ENCODE measurements at places on chromosomes 12 and 14.

DNA sequence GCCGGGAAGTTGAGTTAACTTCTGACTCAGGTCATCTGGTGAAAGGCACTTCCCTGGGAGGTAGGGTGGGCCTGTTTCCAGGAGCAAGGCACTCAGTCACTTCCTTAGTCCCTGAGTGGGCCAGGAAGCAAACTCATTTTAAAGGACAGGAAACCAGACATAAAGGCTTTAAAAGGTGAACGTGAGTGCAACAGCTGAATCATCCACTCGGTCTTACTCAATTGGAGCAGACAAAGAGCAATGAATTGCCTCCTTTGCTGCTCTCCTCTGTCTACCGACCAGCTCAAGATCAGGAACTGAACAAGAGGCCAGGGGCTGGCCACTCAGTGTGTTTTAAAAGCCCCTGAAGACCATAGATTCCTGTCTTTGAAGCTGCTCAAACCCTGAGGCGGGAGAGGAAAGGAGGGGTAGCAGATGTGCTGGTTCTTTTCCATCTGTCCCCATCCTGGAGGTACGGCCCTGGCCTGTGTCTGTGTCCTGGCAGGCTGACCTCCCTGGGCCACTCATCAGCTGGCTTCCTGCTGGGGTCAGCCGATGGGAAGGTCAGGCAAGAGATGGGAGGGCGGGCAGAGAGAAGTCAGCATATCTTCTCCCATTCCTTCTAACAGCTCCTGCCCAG lies 148.9 kb downstream of the PPM1H start:
- DNase-seq = no peak

- no peak for DNase-seq
Measured at GRCh38 chr12:49478949-49479664, 59.7 kb upstream of the KCNH3 start.

DNA sequence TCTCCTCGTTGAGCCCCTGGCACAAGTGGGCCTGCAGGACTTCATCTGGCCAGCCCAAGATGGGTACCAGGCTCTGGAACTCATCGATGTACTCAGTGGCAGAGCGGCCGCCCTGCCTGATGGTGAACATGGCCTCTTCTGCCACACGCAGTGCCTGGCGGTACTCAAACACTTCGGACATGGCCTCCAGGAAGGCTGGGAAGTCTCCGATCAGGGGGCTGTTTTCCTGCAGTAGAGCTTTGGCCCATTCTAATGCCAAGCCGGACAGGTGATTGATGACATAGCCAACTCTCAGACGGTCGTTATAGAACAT lies 19.8 kb downstream of the RTL1 start:
- no peak for DNase-seq

GRCh38 chr12:115010324-115010995 lies 326.5 kb upstream of the TBX3 start:
- no peak for DNase-seq

DNA sequence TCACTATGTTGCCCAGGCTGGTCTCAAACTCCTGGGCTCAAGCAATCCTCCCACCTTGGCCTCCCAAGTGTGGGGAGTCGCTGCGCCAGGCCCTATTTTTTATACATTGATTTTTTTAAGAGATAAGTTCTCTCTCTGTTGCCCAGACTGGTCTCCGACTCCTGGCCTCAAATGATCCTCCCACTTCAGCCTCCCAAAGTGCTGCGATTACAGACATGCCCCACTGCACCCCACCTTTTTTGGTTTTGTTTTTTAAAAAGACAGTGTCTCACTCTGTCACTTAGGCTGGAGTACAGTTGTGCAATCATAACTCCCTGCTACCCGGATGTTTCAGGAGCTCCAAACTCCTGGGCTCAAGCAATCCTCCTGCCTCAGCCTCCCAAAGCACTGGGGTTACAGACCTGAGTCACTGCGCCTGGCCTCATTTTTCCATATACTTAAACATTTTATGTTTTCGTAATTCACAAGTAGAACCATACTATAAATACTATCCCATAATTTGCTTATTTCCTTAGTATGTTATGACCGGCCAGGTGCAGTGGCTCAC lies 16.8 kb downstream of the HECTD1 start:
- DNase-seq = no peak

DNA sequence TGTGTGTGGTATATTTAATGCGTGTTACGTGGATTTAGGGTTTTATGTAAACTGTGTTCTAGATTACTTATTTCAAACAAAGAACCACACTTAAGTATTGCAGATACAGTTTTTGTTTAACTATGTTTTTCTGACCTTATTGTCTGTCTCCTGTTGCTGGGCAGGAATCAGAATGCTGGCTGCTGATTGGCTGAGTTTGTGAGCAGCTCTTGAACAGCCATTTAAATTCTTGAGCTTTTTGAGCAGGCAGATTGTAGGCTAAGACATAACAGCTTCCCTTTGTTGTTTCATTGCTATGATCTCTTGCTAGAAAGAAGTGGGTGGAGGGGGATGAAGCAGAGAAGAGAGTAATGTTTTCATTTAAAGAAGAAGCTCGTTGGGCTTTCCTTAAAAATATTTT lies 52.2 kb downstream of the ATF7IP start:
- DNase-seq = peak; percentile 75

DNA sequence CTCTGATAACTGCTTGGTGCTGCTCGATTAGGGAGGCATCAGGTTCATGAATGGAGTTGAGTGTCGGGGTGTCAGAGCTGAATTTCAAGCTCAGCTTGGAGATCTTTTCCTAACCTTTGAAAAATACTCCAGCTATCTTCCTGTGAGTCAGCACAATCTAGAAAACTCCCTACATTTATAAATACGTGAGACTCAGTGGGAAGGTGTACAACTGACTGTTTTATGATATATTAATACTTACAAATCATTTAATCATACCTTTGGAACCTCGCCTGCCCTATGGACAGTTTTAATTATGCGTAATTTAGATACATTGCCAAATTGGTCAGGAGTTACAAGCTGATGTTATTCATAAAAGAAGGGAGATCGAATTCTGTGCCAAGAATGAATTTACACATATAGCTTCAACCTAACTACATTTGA lies 961 bp downstream of the CMAS start:
- no peak for DNase-seq

DNA sequence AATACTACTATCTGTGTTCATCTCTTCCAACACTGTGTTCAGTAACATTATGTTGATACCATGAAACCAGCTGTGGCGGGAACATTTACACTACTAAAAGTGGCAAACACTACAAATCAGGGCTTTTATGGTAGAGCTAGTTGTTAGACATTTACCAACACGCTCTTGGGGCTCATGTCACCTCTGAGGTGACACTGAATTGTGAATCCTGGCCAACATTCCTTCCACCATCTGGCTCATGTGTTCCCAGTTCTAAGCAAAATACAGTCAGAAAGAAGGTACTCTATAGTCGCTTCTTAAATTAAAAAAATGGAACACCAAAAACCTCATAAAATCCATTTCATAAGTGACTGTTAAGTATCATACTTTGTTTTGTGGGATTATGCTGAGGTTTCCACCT lies 436.6 kb downstream of the FUT8 start:
- DNase-seq = no peak

GRCh38 chr12:54017027-54017788 lies 8.4 kb downstream of the HOXC8 start:
- no peak for DNase-seq

DNA sequence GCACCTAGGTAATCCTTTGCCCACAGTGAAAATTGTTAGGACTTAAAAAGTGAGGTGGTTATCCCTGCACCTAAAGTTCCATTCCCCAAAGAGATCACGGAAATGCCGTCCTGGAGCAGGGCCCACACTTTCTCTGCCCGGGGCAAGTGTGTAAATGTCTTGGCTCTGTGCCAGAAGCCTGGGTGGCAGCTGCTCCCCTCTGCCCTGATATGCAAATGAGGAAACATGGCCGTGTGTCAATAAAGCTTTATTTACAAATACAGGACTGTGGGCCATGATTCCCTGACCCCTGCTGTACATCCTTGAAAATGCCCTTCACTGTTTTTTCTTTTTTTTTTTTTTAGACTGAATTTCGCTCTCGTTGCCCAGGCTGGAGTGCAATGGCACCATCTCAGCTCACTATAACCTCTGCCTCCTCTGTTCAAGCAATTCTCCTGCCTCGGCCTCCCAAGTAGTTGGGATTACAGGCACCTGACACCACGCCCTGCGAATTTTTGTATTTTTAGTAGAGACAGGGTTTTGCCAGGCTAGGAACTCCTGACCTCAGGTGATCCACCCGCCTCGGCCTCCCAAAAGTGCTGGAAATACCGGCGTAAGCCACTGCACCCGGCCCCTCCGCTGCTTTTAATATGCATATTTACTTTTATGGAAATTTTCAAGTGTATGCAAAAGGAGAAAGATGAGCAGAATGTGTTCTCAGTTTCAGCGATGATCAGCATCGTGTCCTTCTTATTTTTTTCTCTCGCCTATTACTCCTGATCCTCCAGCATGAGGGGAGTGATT lies 75.5 kb downstream of the GALNT9 start:
- peak; percentile 5 for DNase-seq

GRCh38 chr14:25003537-25003936 lies 46.4 kb downstream of the STXBP6 start:
- no peak for DNase-seq

GRCh38 chr12:62078020-62078419 lies 182.2 kb upstream of the USP15 start:
- DNase-seq = no peak

GRCh38 chr12:46468160-46468559 lies 95.6 kb upstream of the SLC38A2 start:
- DNase-seq = no peak

GRCh38 chr14:74176400-74176793 lies 62.9 kb upstream of the VSX2 start:
- DNase-seq = no peak

DNA sequence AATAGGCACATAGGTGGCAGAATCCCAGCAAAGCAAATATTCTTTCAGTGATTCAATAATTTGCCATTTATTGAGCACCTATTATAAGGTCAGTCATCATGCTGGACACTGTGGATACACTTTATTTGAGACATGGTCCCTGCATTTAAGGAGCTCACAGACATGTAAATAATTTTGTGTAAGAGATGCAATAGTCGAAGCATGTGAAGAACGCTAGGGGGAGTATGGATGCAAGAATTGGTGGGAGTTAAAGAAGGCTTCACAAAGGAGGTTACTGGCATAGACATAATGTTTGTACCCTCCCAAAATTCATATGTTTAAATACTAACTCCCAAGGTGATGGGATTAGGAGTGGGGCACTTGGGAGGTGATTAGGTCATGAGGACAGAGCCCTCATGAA lies 260.6 kb upstream of the GARIN6 start:
- DNase-seq = peak; percentile 9

DNA sequence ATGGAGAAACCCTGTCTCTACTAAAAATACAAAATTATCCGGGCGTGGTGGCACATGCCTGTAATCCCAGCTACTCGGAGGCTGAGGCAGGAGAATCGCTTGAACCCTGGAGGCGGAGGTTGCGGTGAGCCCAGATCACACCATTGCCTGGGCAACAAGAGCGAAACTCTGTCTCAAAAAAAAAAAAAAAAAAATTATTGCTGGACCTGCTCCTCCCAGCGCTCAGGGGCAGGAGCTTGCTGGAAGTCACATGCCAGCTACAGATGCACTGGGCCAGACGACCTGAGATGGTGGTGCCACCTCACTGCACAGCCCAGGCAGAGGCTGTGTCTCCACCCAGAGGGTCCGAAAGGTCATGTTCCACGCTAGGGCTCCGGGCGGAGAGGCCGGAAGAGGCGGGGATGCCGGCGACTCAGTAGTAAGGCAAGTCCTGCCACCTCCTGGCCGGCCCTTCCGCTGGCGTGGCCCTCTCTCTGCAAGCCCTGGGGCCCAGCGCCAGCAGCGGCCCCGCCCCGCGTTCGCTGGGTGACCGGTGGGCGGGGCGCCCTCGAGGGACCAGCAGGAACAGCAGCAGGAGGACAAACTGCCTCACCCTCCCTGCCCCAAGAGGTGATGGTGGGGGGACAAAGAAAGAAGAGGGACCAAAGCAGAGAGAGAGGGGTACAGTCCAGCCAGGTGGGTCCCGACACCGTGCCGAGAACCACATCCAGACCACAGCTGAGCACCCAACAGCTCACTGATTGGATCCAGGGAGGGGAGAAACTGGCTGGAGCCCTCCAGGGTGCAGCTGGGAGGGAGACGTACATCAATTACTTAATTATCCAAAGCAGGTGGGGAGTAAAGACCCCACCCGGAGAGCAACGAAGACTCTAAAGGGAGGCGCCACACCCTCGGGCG lies 3.6 kb upstream of the RHOF start:
- DNase-seq = peak; percentile 55

- no peak for DNase-seq
Measured at GRCh38 chr12:3117591-3118015, 40.4 kb downstream of the TSPAN9 start.

- DNase-seq = peak; percentile 10
Measured at GRCh38 chr12:107684029-107684795, 1.4 kb upstream of the PWP1 start.

- DNase-seq = no peak
Measured at GRCh38 chr12:12028668-12029402, 41.9 kb upstream of the BCL2L14 start.

GRCh38 chr12:91853350-91854127 lies 292.1 kb downstream of the BTG1 start:
- DNase-seq = no peak

GRCh38 chr14:102917469-102918211 lies 4.8 kb upstream of the AMN start:
- DNase-seq = peak; percentile 52

GRCh38 chr14:99769799-99770198 lies 23.4 kb upstream of the EML1 start:
- DNase-seq = no peak

DNA sequence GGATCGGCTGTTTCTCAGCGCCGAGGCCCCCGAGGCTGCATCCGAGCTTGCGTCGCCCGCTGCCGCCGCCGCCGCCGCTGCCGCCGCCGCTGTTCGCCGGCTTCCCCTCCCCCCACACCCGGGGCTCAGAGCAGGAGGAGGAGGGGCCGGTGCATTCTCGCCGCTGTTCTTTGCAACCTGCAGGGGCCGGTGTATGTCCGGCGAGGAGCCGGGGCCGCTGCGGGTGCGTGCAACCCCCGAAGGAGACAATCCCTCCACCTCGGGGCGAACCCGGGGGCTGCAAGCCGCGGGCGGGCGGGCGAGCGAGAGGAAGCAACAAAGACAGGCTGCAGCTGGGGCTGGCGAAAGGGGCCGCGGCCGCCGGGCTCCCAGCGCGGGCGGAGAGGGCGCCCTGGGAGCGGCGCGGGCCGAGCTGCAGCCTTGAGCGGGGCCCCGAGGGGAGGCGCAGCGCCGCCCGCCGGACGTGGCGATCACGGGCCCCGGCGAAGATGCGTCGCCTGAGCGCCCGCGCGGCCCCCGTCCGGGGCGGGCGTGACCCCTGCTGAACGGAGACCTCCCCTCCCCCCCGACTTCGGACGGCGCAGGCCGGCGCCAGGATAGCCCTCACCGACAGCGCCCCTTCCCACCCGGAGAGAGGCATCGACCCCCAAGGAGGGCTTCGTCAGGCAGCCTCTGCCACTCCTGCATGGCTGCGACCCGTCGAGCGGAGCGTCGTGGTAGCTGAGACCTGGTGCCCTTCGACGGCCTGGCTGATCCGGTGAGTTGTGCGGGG lies 702 bp downstream of the FAM222A start:
- peak; percentile 17 for DNase-seq

DNA sequence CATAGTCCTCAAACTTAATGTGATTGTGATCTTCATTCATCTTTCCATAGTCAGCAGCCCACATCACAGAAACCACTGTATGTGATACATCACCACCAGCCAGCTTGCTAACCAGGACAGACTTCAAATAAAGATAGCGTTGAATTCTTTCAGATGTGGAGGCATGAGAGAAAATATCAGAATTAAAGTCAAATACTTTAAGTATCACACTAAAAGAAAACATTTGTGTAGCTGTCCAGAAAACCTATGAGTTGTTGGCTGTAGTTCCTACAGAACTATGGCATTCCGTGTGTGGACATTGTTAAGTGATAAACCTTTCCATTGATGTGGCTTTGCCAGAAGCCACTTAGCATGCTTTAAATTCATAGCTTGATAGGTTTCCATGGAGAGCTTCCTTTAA lies 105.1 kb downstream of the LLPH start:
- no peak for DNase-seq
